Ovary (tissue), 10 donors: ENCODE measurements at places on chromosomes 12 and 14. TPM values are rescaled to one million over a fixed set of nuclear protein-coding genes. Genes with fewer than 3 reads are reported as not detected.

DIO2 gene
- total RNA-seq = 0.30 TPM

DAO gene
- total RNA-seq = not detected

MUCL1 gene
- total RNA-seq = 0.75 TPM

NKX2-8 gene
- not detected for total RNA-seq

CCDC177 gene
- not detected for total RNA-seq

NPFF gene
- not detected for total RNA-seq

PRB2 gene
- total RNA-seq = not detected

ANO6 gene
- total RNA-seq = 53.3 TPM

NKX2-1 gene
- 0.18 TPM for total RNA-seq

EIF2S3B gene
- total RNA-seq = 0.81 TPM

SRRM4 gene
- total RNA-seq = not detected

ACSS3 gene
- total RNA-seq = 43.7 TPM

- no peak for DNase-seq
Measured at GRCh38 chr12:113167868-113168267, 17.4 kb downstream of the DDX54 start.

DNA sequence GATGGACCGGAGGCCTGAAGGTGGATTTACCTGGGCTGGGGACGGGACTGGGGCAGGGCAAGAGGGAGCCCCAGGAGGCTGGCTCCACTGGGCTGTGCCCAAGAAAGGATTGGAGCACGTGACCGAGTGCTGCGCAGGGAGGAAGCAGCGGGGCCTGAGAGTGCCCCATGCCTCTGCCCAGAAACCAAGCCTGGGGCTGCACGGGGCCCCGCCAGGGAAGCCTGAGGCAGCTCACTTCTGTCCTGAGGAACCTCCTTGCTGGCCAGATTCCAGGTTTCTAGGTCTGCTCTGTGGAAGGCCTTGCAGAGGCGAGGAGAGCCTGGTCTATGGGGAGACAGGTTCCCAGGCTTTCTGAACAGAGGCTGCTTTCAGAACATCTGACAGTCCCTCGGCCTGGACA, 10.4 kb downstream of the NGB start:
- DNase-seq = no peak

DNA sequence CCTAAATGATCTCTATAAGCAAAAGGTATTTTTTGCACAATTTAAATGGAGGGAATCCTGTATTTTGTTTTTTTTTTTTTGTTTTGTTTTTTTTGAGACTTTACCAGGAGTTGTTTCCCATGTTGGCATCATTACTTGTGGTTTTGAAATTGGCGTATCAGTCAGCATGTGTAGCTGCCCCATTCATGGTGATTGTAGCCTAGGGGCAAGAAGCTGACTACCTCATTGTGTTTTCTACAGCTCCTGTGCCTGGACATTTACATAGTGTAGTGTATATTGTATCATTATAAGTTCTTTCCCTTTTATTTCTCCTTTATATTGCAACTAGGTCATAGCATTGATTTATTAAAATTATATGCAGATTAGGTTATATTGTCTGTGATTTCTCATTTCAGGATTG, 24.5 kb downstream of the SAMD4A start:
- no peak for DNase-seq

DNA sequence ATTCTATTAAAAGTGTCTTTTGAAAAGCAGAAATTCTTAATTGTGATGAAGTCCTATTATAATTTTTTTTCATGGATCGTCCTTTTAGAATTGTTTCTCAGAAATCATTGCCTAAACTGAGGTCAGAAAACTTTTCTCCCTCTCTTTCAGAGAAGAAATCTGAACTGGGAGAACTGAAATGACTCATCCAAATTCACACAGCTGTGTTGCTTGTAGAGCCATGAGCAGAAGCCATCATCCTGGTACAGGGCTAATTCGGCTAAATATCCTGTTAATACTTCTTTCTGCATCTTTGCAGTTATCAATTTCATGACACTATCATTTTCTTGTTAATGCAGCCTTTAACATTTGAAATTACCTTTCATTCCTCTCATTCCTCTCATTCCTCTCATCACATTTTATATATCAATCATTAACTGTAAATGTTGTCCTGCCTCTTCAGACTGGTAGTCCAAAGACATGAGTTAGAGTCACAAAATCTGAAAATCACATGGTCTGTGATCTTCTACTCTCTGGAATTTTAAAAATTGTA, 15.5 kb downstream of the SLC15A5 start:
- no peak for DNase-seq

DNA sequence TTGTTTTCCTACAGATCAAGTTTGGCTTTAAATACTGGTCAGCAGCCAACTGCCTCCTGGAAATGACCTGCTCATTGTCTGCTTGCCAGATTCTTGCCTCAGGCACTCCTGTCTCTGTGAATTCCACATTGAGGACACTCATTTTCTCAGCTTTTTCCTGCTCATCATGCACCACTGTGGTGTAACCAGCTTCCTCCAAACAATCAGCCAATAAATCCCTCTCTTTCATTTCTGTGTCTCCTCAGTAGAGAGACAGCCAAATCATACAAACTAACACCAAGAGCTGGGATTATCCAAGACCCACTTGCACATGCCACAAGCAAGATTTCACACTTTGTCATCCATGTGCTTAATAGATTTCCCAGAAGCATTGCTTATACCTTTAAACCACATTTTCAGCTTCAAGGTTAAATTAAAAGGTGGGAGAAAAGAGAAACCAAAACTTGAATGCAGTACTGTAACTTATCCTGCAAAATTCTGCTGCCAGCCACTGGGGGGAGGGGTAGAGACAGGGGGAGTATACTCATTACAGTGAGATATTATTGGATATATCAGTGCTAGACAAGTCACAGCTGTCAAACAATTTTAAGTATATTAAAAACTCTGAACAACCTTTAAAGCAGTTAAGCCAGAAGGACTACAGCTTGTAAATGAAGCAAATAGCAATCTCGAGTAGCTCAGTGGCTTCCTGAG, 105.0 kb downstream of the PPP2R5E start:
- DNase-seq = peak; percentile 73

DNA sequence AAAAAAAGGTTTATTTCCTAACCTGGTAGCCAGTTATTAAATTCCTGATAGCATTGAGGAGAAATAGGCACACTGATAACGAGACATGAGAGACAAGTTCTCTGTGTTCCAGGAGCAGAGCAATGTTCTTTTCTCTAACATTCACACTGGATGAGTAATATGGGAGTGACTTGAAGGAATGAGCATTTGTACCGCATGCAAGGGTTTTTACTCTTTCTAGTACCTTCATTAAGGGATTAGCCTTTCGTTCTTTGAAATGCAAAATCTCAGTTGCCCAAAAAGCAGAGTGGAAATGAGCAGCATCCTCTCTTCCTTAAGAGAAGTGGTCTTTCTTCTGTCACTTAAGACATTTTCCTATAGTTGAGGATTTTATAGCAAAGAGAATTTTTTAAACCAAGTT, 54.7 kb downstream of the FGD4 start:
- DNase-seq = no peak

GRCh38 chr14:93132472-93133065, 16.8 kb upstream of the ITPK1 start:
- no peak for DNase-seq

- no peak for DNase-seq
Measured at GRCh38 chr14:32150392-32150791, 51.5 kb upstream of the RNU6-7 start.

GRCh38 chr14:89730687-89731086, 223.8 kb downstream of the EFCAB11 start:
- DNase-seq = no peak

DNA sequence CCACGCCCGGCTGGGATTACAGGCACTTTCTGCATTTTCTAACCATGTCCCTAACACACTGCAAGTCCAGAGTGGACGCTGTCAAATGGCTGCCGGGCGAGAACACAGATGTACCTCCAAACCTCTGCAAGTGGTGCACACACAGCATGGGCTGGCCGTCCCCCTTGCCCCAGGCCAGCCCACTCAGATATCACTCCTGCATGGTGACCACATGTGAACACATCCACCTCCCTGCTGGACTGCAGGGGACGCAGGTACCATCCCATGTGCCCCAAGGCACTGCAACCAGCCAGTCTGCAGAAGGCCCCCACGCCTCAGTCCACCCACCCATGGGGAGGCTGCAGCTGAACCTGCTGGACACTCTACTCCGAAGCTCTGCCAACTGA, 14.0 kb downstream of the BRF1 start:
- DNase-seq = peak; percentile 13

GRCh38 chr12:56387152-56387736, 24.6 kb upstream of the APOF start:
- no peak for DNase-seq

DNA sequence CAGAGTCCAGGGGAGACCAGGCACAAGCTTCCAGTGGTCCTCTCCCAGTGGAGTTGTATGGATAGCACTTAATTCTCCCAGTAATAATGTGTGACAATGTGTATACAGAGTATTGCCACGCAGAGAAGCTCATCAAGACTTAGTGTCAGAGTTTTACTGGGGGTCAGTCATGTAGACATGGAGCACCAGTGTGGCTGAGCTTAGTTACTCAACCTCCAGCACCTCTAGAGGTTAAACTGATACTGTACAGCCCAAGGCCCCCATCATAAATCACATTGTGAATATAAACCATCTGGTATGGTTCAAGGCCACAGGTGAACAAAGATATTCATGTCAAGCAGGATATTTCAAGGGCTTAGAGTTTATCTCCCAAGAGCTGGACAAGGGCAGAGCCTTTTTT, 378.1 kb upstream of the TMPO start:
- DNase-seq = no peak

DNA sequence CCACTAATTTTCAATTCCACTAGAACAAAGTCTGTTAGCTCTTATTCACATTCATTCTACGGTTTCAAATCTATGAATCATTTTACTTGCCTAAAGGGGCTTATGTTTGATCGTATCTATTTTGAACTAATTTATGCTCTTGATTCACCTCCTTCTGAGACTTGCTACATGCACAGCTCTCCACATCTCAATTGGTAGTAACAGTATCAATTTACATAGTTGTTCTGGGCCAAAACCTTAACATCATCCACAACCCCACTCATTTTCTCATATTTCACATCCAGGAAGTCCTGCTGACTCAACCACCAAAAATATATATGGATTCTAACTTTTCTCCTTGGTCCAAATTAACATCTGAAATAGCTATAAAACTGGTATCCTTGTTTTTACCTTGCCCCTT, 208.6 kb downstream of the RASSF9 start:
- DNase-seq = no peak

GRCh38 chr14:59358102-59358501, 107.1 kb downstream of the GPR135 start:
- DNase-seq = no peak

- peak; percentile 64 for DNase-seq
Measured at GRCh38 chr12:21940549-21941505, at the start of gene ABCC9. Gene ABCC9 (minus strand): TSS chr12:21941426. CDS start chr12:21936674, 4,752 bp downstream.

- no peak for DNase-seq
Measured at GRCh38 chr12:82132390-82132789, 225.8 kb downstream of the CCDC59 start.
